ENCODE measurements at places on chromosomes 6 and 20. TPM values are rescaled to one million over a fixed set of nuclear protein-coding genes. Genes with fewer than 3 reads are reported as not detected.

The CST4 gene
- not detected for total RNA-seq

DNA sequence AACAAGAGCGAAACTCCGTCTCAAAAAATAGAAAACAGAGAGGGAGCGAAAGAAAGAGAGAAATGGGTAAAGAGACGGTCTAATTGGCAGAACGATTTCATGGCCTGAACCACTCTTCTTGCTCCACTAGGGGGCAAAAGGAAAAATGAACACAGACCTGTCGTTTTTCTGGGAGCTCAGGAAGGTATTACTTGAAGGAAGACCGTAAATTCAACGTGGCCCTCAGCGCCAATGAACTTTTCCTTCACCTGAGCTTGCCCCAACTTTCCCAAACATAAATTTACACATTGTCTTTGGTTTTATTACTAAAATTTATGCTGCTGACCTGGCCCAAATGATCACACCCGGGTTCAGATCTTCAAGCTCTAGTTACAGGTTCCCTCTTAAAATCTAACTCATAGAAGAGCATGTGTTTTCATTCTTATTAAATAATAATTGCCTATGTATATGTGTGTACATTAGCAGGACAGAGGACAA lies 67.3 kb downstream of the ATP9A start:
- H3K27me3 ChIP-seq: no peaks in the 10 kb centered on the region
- H3K4me1 ChIP-seq: peaks cover 60% of the 10 kb centered on the region
- H3K36me3 ChIP-seq: no peaks in the 10 kb centered on the region

- no peak overlapping the region for H3K4me3 ChIP-seq
- H3K4me1 ChIP-seq: no peaks in the 10 kb centered on the region
- no peaks in the 10 kb centered on the region for H3K36me3 ChIP-seq
- no peaks in the 10 kb centered on the region for H3K27me3 ChIP-seq
These were observed 428.8 kb upstream of the ID4 start for GRCh38 chr6:19408331-19408730.

The ENPP3 gene
- not detected for total RNA-seq

GRCh38 chr6:33834401-33835392 lies 30.9 kb upstream of the MLN start:
- no peak overlapping the region for H3K4me3 ChIP-seq
- no peaks in the 10 kb centered on the region for H3K4me1 ChIP-seq
- H3K27ac ChIP-seq: no peak overlapping the region
- no peaks in the 10 kb centered on the region for H3K36me3 ChIP-seq
- no peaks in the 10 kb centered on the region for H3K27me3 ChIP-seq

DNA sequence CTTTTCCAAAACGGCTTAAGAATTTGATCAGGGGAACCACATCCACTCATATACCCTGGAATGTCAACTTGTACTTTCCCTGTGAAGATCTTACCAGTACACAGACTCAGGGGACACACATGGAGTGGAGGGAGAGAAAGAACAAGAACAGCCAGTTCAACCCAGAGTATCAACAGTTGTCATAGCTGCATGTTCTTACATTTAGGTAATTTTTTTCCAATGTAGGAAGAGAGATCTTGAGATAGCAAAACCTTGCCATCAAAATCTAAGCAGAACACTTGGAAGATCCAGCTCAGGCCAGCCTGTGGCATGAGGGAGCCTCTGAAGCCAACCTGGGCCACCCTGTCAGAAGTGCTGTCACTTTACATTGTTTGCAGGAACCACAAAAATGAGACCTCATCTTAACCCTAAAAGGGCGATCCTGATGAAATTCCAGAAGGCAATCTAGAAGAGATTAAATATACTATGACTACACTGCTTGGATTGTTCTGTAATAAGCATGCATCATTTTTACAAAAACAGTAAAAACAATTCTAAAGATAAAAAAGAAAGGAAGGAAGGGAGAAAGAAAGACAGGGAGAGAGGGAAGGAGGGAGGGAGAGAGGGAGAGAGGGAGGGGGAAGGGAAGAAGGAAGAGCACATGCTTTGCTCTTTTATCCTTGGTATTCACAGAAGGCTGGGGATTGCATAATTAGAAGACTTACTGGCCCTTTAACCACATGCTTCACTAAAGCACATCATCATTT lies 124.7 kb upstream of the TCF21 start:
- no peaks in the 10 kb centered on the region for H3K36me3 ChIP-seq
- no peak for DNase-seq
- no peak overlapping the region for H3K27ac ChIP-seq
- no peak overlapping the region for H3K4me3 ChIP-seq

The TGM2 gene
- total RNA-seq: 46.4 TPM

The PSORS1C2 gene
- 0.73 TPM for total RNA-seq

The SLC22A23 gene
- total RNA-seq: 18.1 TPM

GRCh38 chr20:11694467-11694866 lies 223.2 kb upstream of the BTBD3 start:
- no peak overlapping the region for H3K4me3 ChIP-seq
- H3K36me3 ChIP-seq: no peaks in the 10 kb centered on the region
- no peak overlapping the region for H3K27ac ChIP-seq
- no peaks in the 10 kb centered on the region for H3K4me1 ChIP-seq
- H3K27me3 ChIP-seq: no peaks in the 10 kb centered on the region

- H3K4me1 ChIP-seq: no peaks in the 10 kb centered on the region
- no peaks in the 10 kb centered on the region for H3K36me3 ChIP-seq
- no peak overlapping the region for H3K4me3 ChIP-seq
- H3K27me3 ChIP-seq: no peaks in the 10 kb centered on the region
These were observed 530.2 kb upstream of the MAN1A1 start for GRCh38 chr6:119879731-119880130.
